ENCODE measurements at places on chromosomes 4 and X. TPM values are rescaled to one million over a fixed set of nuclear protein-coding genes. Genes with fewer than 3 reads are reported as not detected.

- no peak for DNase-seq
These were observed 172.9 kb upstream of the GLRA2 start for GRCh38 chrX:14356401-14356800.

DNA sequence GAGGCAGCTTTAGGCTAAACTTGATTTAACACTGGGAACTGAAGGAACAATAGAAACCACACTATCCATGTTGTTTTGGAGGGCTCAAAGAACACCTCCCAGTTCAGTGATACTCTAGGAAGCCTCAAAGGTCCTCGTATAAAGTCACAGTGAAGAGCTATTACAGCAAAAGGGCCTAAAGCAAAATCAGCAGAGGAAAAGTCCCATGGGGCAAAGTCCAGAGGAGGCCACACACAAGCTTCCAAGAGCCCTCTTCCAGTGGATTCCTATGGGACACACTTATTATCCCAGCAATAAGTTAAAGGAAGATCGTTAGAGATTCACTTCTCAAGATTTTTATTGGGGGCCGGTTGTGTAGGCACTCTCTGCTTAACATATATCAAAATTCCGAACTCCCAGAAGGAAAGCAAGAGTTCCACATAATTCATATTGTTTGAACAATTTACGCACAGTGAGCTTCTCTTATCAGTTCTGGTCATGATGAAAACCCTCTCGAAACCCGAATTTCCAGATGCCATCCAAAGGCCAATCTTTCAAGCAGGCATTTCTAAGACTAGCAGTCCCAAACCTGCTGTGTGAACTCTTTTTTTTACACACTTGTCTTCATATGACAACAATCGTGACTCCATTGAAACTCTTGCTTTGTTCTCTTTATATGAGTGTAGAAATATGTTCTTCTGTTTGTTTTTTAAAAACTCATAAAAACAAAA is 53.7 kb downstream of the ANXA5 start:
- no peak for DNase-seq

Gene NOX1
- 21.0 TPM for total RNA-seq

Gene SCML1
- 21.1 TPM for total RNA-seq

Gene GDPD2
- total RNA-seq, result 37.5 TPM
